DMS 273 treated with DMSO at 0.1 percent for 48 hours (cell line): ENCODE measurements at places on chromosomes 4 and X.

GRCh38 chrX:24248042-24248441 lies 65.8 kb downstream of the SUPT20HL2 start:
- DNase-seq: no peak

GRCh38 chr4:128275346-128275745 lies 12.3 kb downstream of the PGRMC2 start:
- DNase-seq: no peak

DNA sequence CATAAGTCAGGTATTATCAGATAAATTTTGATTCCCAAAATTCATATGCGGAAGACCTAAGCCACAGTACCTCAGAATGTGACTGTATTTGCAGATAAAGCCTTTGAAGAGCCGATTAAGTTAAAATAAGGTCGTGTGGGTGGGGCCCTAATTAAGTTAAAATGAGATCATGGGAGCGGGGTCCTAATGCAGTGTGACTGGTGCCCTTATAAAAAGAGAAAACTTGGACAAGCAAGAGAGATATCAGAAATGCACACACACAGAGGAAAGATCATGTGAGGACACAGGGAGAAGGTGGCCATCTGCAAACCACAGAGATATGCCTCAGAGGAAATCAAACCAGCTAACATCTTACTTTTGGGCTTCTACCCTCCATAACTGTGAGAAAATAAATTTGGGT lies 236.1 kb downstream of the FBXO8 start:
- no peak for DNase-seq

GRCh38 chrX:9182041-9182440 lies 148.1 kb upstream of the FAM9B start:
- DNase-seq: no peak

DNA sequence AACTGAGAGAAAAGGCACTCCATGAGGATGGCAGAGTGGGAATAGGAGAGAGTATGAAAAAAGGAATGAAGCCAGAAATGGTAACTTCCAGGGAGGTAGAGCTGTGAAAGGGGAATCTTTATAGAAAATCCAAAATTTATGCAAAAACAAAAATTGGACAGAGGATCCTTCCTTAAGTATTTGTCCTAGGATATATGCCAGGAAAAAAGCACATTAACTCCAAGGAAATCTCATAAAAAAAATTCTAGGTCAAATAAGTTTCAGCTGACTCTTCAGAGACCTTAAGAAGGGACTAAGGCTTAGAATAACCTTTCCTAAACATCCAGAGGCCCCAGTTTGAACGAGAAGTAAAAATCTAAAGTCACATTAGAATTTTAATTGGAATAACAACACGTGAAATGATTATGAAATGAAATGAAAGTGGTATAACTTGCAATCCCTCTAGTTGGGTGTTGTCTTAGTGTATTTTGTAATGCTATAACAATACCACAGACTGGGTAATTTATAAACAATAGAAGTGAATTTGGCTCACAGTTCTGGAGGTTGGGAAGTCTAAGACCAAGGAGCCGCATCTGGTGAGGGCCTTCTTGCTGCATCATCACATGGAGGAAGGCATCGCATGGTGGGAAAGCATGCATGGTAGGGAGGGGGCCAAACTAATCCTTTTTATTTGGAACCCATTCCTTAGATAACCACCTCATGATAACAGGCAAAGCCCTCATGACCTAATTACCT lies 145.4 kb upstream of the RXFP1 start:
- DNase-seq: no peak
